ENCODE measurements at places on chromosomes 12 and 14.

DNA sequence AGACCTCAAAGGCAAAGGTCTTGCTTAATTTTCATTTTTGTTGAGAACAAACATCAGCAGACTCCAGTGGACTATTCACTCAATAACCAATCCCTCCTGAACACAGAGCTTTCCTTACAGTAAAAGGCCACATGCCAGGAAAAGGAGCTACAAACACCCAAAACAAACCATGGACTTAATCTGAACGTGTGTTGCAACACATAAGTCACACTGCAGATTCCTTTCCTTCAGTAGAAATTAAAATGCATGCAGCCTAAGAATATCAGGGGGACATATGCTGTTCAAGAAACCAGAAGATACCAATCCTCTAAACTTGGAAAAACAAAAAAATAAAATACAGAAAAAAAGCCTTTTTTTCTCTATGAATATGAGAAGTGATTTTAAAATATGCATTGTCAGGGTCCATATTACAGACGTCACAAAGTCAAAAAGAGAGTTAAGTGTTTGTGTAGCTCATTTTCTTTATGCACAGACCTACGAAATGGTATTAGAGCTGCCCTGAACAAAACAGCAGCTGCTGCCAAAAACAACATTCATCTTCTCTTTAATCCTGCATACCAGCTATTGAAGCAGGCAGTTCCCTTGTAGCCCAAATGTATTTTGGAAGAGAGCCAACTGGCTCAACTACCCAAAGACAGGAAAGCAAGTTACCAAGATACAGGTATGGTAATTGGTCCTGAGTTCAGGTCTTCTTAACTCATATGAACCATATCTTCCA lies 26.2 kb downstream of the KITLG start:
- DNase-seq: no peak

DNA sequence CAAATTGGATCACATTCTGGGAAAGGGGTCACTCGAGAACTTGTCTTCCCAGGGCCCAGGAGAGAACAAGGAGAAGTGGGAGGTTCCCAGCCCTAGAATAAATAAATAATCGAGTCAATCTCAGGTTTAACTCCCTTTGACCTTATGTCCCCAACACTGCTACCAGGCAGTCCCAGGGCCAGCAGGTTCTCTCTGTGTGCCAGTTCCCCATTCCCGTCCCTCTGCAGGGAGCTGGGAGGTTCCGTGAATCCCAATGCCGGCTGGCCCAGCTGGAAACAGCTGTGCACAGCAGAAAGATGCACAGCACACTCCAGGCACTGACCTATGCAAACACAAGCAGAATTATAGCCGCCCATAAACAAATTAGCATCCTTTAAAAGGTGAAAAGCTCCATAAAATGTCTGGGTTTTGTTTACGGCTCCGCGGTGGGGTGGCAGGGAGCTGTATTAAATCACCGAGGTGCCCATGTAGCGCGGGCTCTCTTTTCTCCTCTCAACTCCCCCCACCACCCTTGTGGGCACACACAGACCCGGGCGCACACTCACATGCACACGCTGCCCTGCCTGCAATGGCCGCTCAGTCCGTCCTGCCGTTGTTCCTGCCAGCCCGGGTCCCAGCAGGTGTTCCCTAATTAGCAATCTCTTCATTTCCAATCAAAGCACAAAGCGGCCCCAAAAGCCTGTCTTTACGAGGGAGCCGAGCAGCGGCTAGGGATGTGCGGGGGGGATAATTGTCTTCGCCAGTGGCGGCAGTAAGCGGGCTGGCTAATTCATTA lies 46.6 kb upstream of the ESRRB start:
- no peak for DNase-seq

DNA sequence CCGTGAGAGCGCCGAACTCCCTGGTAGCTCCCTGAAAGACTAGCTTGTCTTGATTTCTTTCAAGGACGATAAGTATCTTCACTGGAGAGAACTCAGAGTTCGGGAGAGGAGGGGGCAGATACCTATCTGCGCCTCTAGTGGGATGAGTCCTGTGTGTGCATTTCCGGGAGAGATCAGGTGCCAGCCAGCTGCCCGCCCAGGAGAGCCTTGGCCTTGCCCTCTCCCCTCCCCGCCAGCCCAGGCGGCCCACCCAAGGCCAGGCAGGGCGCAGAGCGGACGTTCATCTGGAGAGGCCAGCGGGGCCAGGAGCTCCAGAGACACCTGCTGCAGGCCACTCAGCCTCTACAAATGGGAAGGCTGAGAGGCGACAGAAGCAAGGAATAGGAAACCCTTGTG lies 1.0 kb downstream of the CD9 start:
- no peak for DNase-seq

- DNase-seq: no peak
Measured at GRCh38 chr14:67951529-67952135, 132.1 kb downstream of the RAD51B start.

DNA sequence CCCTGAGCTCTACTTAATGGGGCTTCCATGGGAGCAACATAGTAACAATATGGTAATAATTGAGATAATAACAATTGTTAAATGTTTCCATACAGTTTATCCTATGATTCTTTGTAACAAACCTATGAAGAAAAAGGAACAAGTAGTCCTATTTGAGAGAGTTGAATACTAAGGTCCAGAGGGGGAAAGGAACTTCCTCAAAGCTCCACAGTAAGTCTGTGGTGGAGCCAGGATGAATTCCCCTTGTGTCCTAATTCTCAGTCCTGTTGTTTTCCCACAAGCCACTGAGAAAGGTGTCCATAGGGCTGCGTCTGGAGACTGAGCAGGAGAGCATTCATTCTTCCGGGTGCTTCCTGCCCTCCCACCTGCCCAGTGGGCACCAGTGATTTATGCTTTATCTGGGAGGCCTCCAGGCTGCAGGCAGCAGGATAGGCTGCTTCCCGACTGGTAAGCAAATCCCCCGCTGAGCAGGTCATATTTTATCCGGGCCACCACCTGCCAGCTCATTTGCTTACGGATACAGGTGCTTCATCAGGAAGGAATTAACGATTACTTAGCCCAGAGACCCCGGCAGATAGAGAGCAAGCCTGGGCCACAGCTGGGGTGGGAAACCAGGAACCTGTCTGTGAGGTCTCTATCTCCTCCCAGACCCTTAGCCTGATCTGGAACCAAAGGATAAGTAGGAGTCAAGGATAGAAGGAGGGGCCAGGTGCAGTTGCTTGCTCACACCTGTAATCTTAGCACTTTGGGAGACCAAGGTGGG lies 33.9 kb upstream of the FAM222A start:
- DNase-seq: no peak

DNA sequence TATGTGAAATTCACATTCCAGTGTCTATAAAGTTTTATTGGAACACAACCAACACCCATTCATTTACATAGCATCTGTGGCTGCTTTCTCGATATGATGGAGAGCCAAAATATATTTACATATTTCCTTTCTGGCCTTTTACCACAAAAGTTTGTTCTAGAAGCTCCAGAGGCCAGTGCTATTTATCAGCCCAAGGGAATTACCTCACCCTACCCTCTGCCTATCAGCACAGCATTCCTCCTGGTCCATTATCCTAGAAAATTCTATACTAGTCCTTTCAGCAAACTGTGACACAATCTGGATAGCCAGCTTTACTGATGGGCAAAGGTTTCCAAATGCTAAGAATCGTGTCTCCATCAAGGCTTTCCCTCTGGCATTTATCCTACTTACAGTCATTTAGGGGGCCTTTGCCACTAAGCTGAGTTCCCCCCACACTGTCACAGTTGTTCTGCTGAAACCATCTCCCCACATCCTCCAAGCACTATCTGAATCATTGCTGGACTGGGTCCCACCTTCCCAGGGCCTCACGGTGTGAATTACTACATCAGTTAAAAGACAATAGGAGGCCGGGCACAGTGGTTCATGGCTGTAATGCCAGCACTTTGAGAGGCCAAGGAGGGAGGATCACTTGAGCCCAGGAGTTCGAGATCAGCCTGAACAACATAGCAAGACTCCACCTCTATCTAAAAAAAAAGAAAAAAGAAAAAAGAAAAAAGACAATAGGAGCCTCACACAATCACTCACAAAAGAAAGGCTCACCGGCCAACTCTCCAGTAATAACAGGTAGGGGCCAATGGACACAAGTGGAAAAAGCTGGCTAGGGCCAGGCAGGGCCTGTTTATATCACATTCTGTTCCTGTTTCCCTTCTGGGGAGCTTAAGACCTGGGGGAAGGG lies 12.1 kb downstream of the SYNE3 start:
- no peak for DNase-seq

DNA sequence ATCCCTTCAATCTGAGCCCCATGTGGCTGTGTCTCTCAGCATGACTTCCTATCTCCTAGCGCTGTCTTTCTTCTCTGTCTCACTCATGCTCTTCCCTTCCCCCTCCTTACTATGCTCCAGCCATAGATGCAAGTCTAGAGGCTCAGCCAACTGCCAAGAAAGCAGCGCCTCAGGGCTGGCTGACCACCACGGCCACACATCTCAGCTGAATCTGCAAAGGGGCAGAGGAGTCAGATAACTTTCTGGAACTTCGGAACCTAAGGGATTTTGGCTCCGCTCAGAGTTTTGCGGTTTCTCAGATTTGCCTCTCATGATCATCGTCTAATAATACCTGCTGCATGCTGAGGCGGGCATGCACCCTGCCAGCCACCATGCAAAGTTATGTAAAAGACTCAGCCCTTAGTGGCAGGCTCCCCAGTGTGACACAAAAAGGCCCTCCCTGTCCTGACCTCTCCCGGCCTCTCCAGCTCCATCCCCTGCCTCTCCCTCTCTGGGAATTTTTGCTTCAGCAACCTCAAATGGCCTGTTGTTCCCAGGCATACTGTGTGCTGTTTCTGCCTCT lies 5.0 kb upstream of the FGF6 start:
- no peak for DNase-seq

DNA sequence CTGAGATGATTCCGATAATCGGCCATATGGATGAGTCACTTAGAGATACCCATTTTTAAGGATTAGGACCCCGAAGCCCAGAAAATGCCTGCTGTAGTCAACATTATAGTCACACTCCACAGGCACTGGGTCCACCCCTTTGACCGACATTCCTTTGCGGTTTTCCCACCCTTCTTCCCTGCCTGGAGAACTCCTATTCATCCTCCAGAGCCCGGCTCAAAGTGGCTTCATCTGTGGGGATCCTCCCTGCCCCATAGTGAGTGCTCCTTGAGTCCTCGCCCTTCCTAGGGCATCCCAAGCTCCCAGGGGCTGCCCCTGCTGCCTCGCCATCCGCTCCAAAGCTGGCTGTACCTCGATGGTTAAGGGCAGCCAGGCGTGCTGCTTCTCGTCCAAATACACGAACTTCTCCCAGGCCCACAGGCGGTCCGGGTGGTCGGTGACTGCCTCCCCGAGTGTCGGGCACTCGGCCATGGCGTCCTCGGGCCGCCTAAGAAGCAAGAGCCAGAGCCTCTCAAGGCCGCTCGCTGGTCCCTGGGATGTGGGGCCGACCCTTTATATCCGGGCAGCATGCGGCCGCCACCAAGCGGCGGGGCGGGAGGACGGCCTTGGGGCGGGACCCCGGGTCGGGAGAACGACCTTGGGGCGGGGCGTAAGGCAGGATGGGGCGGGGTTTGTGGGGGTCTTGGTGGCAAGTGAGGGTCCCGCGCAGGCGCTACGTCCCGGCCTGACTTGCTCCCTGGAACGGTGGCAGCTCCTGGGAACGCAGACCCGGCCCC lies at the start of gene TCL1A:
Gene TCL1A (minus strand): TSS at position 530 of the 776 bp plus-strand sequence. CDS start 59 bp downstream, at position 471.
- DNase-seq: no peak

GRCh38 chr14:58491593-58491992 lies 64.1 kb downstream of the KIAA0586 start:
- no peak for DNase-seq

DNA sequence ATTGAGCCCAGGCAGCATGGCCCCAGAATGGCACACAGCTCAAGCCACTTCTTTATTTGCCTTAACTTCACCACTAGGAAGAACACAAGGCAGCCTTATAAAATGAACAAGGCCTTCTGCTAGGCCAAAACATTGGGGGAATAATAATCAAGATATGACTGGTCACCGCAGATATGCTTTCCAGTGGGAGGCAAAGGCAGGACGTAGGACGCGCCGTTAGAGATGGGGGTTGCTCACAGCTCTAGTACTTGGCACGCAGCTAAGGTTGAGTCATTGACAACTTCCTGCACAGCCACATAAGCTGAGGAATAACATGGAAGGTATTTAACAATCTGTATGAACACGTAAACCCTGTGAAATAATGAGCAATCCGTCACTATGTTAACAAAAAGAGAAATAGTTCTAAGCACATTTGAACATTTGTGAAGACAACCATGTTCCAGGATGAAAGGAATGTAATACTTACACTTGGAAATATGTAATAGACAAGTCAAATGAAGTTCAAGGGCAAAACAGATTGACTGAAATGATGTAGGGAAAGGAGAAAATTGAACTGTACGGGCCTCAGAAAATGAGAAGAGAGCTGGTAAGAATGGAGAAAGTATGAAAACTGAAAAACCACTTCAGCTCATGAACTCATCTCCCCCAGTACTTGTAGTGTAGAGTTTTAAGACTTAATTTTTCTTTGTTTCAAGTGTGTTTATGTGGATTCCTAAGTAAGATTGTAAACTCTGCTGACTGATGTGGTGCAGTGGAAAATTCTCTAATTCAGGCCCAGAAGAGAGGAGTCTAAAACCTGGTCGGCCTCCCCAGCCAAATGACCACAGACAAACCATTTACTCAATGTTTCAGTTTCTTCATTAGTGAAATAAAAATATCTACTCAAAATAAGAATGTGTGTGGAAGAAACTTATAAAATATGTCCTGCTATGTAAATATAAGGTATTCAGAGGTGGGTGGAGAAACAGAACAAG lies 59.3 kb upstream of the CCDC91 start:
- DNase-seq: no peak

DNA sequence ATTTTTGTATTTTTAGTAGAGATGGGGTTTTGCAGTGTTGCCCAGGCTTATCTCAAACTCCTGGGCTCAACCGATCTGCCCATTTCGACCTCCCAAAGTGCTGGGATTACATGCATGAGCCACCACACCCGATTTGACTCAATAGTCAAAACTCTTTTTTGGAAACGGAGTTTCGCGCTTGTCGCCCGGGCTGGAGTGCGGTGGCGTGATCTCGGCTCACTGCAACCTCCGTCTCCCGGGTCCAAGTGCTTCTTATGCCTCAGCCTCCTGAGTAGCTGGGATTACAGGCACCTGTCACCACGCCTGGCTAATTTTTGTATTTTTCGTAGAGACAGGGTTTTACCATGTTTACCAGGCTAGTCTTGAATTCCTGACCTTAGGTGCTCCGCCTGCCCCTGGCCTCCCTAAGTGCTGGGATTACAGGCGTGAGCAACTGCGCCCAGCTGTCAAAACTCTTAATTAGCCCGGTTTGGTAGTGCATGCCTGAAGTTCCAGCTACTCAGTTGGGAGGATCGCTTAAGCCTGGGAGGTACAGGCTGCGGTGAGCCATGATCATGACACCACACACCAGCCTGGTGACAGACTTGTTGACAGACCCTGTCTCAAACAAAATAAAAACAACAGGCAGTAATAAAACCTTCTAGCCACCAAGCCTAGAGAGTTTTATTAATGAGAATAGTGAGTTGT lies 12.4 kb downstream of the MED21 start:
- no peak for DNase-seq

DNA sequence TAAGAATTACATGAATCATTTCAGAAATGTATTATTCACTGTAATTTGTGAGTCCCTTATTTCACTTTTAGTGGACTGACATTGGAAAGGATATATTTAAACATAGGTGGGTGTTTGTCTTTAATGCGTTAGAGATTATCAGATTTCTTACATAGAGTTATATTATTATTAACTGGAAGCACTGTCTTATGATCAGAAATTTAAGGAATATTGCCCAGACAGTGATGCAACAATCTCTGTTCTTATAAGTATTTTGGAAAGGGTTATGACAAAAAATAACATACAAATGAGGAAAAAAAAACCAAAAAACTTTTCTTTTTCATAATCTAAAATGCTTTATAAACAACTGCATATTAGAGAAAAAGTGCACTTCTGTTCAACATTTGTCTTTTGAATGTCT lies 836.6 kb downstream of the SLC6A15 start:
- no peak for DNase-seq
